ENCODE measurements at places on chromosomes 1 and 21.

DNA sequence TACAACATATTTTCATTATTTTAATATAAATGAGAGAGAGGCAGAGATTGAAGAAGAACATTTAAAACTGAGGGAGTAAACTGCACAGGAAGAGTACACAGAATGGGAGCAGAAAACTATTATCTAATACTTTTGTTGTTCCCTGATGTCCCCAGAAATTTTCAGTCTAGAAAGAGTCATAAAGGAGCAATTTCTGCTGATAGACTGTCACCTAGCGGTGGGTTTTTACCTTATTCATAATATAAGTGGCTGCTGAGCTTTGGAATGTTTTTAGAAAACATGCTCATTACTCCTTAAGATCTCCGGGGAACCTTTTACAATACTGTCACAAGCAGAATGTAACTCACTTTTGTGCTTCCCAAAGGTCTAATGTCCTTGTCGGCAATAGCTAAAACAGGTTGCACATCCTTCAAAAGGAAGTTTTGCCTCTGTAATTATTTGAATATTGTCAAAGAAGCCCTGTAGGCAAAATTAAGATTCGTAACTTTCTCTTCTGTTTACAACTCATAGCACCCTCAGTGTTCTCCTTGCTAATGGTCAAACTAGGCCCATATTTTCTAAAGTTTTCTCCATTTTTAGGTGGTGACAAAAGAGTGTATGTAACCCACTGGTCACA, 4.9 kb upstream of the NPL start:
- DNase-seq, result peak; percentile 77

DNA sequence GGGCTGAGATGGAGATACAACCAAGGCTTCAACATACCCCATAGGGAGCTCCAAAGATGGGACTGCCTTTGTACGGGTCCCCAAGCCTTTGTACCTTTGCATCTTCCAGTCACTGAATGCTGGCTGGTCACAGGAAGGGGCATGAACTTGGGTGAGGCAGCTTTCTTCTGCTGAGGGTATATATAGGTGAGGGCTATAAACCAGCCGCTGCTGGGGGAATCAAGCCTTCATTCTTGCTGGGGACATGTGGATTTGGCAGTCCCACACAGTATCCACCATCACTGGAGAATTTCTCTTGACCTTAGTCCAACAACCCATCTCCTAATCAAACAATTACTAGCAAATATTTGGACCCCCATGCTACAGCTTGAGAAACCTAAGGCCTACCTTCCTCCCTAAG, 61.7 kb downstream of the CCDC185 start:
- DNase-seq, result no peak

GRCh38 chr1:1298861-1299685, 8.7 kb downstream of the ACAP3 start:
- no peak for DNase-seq

DNA sequence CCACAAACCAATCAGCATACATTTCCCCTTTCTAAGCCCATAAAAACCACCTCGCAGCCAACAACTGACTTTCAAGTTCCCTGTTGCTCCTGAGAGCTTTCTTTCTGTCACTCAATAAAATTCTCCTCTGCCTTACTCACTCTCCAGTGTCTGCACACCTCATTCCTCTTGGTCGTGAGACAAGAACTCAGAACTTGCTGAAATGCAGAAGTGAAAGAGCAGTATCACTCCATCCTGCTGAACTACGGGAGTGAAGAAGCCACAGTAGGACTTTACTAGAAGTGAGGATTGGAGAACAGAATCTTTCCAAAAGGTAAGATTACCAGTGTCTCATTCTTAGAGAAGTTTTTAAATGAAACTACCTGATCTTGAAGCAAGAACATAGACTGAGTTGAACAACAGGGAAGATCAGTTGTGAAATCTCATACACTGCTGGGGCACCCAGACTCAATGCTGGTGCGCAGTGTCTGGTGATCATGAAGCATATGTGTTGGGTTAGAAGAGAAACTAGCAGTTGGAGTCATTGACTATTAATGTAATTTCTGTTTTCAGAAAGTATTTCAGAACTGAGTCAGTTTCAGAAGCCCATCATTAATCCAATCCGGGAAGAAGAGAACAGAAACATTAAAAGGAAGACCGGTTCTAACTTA, 726.9 kb upstream of the TMPRSS15 start:
- no peak for DNase-seq

DNA sequence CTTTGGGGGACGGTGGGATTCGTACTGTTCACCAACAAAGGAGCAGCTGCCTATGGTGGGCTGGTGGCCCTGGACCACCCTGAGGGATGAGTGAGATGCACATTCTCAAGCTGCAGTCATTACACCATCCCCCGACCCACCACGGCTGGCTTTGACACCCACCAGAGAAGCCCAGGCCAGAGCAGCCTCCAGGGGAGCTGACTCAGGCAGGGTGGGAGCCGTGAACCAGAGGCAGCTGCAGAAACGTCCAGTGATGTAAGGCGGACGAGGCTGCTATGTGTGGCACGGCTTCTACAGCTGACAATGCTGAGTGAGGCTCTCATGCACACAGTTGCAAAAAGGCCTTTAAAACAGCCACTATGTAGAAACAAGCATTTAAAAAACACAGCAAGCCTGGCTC, 40.1 kb downstream of the CHAF1B start:
- peak; percentile 25 for DNase-seq
